Activated CD8-positive, alpha-beta T cell treated with anti-CD3 and anti-CD28 coated beads, Interleukin-2, amount 10 ng/mL, durations not matched to agents 7 days and 5 days (primary cell): ENCODE measurements at places on chromosomes 1 and 21. TPM values are rescaled to one million over a fixed set of nuclear protein-coding genes. Genes with fewer than 3 reads are reported as not detected.

Gene DCDC2B
- not detected for total RNA-seq

- peaks cover 74% of the 10 kb centered on the region for H3K4me1 ChIP-seq
- no peaks in the 10 kb centered on the region for H3K27me3 ChIP-seq
- peak overlapping the region; percentile 96 for H3K4me3 ChIP-seq
- DNase-seq, result peak; percentile 40
These were observed 540 bp downstream of the ARHGEF2 start for GRCh38 chr1:155977690-155978324.

DNA sequence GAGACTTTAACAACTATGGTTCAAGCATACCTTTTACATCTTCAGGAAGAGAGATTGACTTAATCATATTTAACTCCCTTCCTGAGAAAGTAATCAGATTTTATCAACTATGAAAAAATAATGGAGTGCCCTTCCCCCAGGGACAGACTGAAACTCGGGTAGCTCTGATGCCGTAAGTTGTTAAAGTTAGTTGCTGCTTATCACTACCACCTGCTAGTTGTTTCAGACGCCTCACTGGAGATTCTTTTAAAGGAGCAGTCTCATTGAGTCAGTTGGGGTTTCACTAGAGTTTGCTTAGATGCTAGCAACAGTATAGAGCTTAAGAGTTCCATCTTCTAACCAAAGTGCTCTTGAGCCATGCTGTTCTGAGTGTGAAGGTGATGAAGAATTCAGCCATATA is 17.0 kb upstream of the TRAF5 start:
- peaks cover 4% of the 10 kb centered on the region for H3K4me1 ChIP-seq
- H3K4me3 ChIP-seq, result no peak overlapping the region
- DNase-seq, result no peak
- H3K36me3 ChIP-seq, result peaks cover 38% of the 10 kb centered on the region

GRCh38 chr1:197994907-197995407 is 77.8 kb downstream of the LHX9 start:
- no peak overlapping the region for H3K4me3 ChIP-seq
- H3K27me3 ChIP-seq, result peaks cover 2% of the 10 kb centered on the region
- no peaks in the 10 kb centered on the region for H3K36me3 ChIP-seq
- H3K4me1 ChIP-seq, result no peaks in the 10 kb centered on the region

DNA sequence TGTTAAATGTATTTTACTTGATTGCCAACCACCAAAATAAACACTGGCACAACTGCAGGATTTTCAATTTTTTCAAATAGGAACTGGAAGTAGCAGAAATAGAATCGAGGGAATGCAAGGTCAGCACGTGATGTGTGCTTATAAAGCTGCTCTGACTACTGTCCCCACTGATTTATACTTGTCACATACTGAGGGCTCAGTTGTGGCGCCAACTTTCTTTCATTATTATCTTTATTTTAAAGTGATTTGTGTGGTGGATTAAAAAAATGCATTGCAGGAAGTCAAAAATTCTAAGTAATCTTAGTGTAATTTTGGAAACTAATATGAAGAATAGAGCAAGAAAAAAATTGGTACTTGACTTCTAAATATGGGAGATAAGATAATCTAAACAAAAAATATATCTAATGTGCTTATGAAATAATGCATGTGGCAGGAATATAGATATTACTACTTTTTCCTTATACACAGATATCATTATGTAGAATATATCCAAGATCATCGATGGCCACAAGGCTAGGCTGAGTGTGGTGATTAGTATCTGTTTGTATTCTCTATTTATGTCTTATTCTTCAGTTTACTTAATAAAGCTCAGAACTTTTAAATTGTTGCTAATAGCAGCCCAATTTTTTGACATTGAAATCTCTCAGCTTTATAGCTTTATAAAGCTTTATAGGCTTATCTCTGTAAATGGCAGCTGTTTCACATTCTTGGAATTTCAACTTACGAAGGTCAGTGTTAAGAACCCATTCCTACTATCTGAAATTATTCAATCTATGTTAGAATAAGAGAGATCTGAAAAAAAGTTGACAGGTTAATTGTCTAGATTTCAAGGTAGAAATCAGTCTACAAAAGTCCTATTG is 404.5 kb upstream of the ADAMTS5 start:
- H3K27ac ChIP-seq, result no peak overlapping the region
- H3K4me3 ChIP-seq, result no peak overlapping the region
- H3K36me3 ChIP-seq, result no peaks in the 10 kb centered on the region
- DNase-seq, result no peak

DNA sequence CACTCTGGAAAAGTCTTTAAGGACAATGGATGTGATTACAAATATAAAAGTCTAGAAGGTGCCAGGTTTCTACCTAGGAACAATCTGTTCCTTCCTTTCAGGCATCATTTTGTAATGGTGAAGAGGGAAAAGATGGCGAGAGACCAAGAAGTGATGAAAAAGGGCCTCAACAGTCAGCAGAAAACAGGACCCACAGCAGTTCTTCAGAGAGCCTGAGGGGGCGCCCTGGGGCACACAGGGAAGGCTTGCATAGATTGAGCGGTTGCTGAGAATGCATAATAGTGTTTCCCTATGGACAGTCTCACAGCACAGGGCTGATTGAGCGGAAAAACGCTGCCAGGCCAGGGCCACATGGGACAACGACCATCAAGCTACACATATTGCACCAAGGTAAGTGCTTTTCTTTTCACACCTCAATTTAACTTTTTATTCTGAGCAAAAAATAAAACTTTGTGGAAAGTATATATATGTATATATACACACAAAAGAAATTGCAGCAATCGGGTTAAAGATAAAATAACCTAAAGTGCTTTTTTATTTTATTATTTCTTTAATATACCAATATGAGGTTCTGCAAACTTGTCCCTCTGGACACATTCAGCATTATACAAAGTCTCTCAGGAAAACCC is 3.1 kb upstream of the YRDC start:
- peaks cover 28% of the 10 kb centered on the region for H3K36me3 ChIP-seq
- H3K27me3 ChIP-seq, result no peaks in the 10 kb centered on the region
- no peak overlapping the region for H3K4me3 ChIP-seq

GRCh38 chr1:205497351-205497750 is 7.1 kb upstream of the CDK18 start:
- no peak overlapping the region for H3K4me3 ChIP-seq
- H3K36me3 ChIP-seq, result no peaks in the 10 kb centered on the region
- H3K4me1 ChIP-seq, result peaks cover 8% of the 10 kb centered on the region
- H3K27ac ChIP-seq, result no peak overlapping the region
- peaks cover 13% of the 10 kb centered on the region for H3K27me3 ChIP-seq

DNA sequence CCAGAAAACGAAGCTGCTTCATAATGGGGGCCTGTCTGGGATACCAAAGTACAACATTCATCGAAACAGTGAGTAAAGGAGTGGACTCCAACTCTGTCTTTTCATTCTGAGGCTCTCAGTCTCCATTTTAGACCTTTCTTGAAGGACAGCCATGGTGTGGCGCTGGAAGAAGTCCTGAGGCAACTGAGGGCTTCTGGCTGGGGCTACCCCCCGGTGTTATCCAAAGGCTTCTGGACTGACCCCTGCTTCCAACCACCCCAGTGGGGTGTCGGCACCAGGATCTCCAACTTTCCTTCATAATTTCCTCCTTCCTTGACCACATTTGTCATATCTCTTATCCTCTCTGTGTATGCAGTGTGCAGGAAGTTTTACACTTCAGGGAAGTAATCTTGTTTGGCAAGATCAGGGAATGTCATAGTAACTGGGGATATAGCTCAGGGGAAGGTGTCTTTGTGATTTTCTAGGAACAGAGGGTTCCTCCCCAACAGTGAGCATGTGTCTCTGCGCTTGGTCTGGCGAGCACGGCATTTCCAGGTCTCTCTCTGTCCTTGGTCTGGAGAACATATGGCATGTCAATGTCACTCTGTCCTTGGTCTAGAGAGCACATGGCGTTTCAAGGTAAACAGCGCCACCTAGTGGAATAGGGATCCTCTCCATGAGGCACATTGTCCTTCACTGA is 19.4 kb upstream of the BSDC1 start:
- H3K27ac ChIP-seq, result peak overlapping the region; percentile 0
- H3K4me3 ChIP-seq, result no peak overlapping the region
- H3K27me3 ChIP-seq, result peaks cover 32% of the 10 kb centered on the region
- peak; percentile 85 for DNase-seq
- peaks cover 3% of the 10 kb centered on the region for H3K4me1 ChIP-seq

GRCh38 chr1:236998546-236998945 is 5.7 kb downstream of the MT1HL1 start:
- no peak for DNase-seq
- no peaks in the 10 kb centered on the region for H3K36me3 ChIP-seq
- no peak overlapping the region for H3K27ac ChIP-seq
- H3K4me1 ChIP-seq, result no peaks in the 10 kb centered on the region
- H3K27me3 ChIP-seq, result no peaks in the 10 kb centered on the region

- no peak overlapping the region for H3K4me3 ChIP-seq
- H3K36me3 ChIP-seq, result peaks cover 22% of the 10 kb centered on the region
- H3K27ac ChIP-seq, result no peak overlapping the region
These were observed 10.2 kb upstream of the CAMK2N1 start for GRCh38 chr1:20496241-20496661.

GRCh38 chr1:40630488-40631223 is 34.8 kb downstream of the RIMS3 start:
- H3K4me3 ChIP-seq, result no peak overlapping the region
- no peaks in the 10 kb centered on the region for H3K27me3 ChIP-seq
- H3K4me1 ChIP-seq, result peaks cover 42% of the 10 kb centered on the region
- DNase-seq, result no peak
- H3K36me3 ChIP-seq, result peaks cover 6% of the 10 kb centered on the region
- H3K27ac ChIP-seq, result peak overlapping the region; percentile 77

DNA sequence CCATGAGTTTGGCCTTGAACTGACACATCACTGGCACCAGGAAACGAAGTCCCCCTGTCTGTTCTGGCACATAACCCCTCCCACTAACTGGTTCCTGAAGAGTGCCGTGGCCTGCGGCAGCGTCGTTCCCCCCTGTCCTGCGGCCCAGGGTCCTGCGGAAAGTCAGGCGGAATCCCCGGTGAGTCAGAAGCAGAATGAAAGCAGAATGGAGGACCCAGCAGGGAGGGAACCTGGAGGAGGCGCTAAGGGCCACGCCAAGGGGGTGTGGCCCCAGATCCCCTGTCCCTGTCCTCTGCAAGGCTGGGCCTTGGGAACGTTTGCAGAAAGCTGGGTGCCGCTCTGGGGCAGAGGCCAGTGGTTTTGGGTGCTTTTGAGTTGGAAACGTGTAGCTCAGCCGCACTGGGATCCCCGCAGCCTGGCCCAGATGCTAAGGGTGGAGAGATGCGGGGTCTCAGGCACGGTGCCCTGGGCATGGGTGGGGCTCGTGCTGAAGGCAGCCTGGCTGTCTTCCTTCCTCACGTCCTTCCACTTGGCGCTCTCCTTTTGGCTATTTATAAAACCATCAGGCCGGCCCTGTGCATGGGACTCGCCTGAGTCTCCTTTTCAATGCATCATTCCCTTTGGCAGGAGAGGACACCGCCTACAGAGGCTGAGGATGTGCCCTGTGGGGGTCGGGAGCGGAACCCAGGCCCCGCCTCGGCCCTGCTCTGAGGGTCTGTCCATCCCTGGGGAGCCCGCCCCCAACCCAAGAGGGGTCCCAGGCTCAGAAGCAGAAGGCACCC is 36.2 kb downstream of the TP73 start:
- no peak overlapping the region for H3K4me3 ChIP-seq
- H3K36me3 ChIP-seq, result no peaks in the 10 kb centered on the region
- no peaks in the 10 kb centered on the region for H3K27me3 ChIP-seq
- DNase-seq, result no peak
- H3K27ac ChIP-seq, result no peak overlapping the region
- H3K4me1 ChIP-seq, result no peaks in the 10 kb centered on the region

DNA sequence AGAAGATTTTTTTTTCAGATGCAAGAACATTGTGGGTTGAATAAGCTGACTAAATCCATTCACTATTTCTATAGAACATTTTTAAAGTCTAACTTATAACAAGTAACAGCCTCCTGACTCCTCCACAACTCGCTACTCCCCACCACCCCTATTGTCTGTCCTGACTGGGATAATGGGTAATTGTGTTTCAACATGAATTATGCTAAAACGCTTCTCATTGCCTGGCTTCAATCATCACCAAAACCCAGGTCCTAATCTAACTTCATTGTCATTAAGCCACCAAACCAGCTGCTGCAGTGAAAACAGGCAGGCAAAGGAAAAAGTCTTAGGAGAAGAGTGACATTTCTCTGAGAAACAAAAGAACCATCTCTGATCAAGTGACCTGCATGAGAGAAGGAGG is 30.0 kb downstream of the TNR start:
- no peak overlapping the region for H3K4me3 ChIP-seq
- H3K27ac ChIP-seq, result no peak overlapping the region
- H3K4me1 ChIP-seq, result no peaks in the 10 kb centered on the region
- no peaks in the 10 kb centered on the region for H3K27me3 ChIP-seq
- no peak for DNase-seq
- H3K36me3 ChIP-seq, result no peaks in the 10 kb centered on the region

GRCh38 chr1:184567637-184568036 is 180.8 kb downstream of the C1orf21 start:
- no peak for DNase-seq
- no peak overlapping the region for H3K27ac ChIP-seq
- H3K27me3 ChIP-seq, result peaks cover 2% of the 10 kb centered on the region
- no peaks in the 10 kb centered on the region for H3K36me3 ChIP-seq
- no peaks in the 10 kb centered on the region for H3K4me1 ChIP-seq

DNA sequence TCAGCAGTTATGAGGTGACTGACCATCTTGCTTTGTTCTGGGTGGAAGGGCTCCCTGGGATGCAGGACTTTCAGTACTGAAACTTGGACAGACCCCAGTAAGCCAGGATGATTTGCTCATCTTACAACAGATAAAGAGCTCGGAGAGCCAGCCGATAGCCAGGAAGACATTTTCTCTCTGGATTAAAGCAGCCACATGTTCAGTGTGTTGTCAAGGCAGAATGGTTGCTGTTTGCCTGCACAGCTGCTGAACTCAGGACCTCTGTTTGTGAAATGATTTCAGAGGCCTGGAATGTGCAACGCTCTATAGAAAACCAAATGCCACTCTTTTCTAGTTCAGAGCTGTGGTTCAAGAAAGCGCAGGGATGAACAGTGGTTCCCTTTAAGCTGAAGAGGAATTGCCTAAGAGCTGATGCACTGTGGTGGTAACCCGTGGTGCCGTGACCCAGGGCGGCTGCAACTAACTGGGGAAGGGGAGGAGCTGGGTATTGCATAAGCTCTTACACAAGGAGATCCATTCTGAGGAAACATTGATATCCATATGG is 40.7 kb downstream of the CASQ2 start:
- no peak overlapping the region for H3K27ac ChIP-seq
- H3K4me1 ChIP-seq, result no peaks in the 10 kb centered on the region
- H3K27me3 ChIP-seq, result peaks cover 2% of the 10 kb centered on the region

Gene CD1B
- total RNA-seq, result not detected

DNA sequence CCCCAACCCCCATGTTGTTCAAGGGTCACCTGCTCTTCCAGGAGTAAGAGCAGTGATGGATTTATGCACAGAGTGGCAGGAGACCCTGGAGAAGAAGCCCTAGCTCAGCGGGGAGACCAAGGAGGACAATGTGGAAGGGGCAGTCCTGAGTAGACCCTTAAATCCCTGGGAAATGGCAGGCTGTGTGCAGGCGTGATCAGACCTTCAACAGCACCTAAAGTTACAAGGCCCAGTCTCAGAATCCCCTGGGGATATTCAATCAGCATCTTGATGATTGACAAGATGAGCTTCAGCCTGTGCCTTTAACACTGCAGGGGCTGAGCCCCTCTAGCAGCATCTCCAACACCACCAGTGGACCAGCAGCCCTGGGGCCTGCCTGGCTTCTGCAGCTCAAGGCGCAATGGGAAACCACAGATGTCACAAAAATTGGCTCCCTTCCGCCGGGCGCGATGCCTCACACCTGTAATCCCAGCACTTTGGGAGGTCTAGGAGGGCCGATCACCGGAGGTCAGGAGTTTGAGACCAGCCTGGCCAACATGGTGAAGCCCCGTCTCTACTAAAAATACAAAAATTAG is 60.4 kb downstream of the IRF2BP2 start:
- H3K4me3 ChIP-seq, result no peak overlapping the region
- H3K27me3 ChIP-seq, result no peaks in the 10 kb centered on the region
- peaks cover 14% of the 10 kb centered on the region for H3K4me1 ChIP-seq
- no peak for DNase-seq
- no peak overlapping the region for H3K27ac ChIP-seq
- H3K36me3 ChIP-seq, result no peaks in the 10 kb centered on the region
